Activated naive CD8-positive, alpha-beta T cell treated with anti-CD3 and anti-CD28 coated beads, Interleukin-2, amount 10 ng/mL, durations not matched to agents 7 days and 5 days (primary cell): ENCODE measurements at places on chromosomes 13 and 19.
A peak's percentile ranks its signal among the peaks of the same experiment; 100 is the strongest.

DNA sequence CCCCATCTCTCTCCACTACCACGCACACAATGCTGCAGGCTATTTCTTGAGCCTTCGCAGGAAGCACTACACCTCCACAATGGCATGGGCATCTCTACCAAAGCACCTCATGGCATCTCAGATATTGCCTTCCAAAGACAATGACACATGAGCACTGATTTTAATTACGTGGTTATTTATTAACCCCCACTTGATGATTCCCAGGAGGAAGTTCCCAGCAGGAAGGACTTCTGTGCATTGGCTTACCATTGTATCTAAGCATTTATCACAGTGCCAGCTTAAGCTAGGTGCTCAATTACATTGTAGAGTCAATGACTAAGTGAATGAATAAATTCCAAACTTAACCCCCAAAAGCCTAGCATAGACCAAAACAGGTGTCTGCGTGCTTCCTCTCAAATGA, 101.4 kb downstream of the ABCC4 start:
- H3K27me3 ChIP-seq = no peaks in the 10 kb centered on the region
- no peak overlapping the region for H3K4me3 ChIP-seq
- H3K27ac ChIP-seq = no peak overlapping the region
- H3K36me3 ChIP-seq = peaks cover 16% of the 10 kb centered on the region
- H3K4me1 ChIP-seq = peaks cover 4% of the 10 kb centered on the region

- H3K27me3 ChIP-seq = peaks cover 19% of the 10 kb centered on the region
- no peak overlapping the region for H3K4me3 ChIP-seq
- DNase-seq = no peak
- no peaks in the 10 kb centered on the region for H3K36me3 ChIP-seq
- no peak overlapping the region for H3K27ac ChIP-seq
These were observed 44.4 kb downstream of the IRS2 start for GRCh38 chr13:109741966-109742365.

GRCh38 chr19:7959211-7959610, 15.7 kb upstream of the TIMM44 start:
- no peak overlapping the region for H3K4me3 ChIP-seq
- H3K27me3 ChIP-seq = no peaks in the 10 kb centered on the region
- peaks cover 2% of the 10 kb centered on the region for H3K36me3 ChIP-seq
- no peak overlapping the region for H3K27ac ChIP-seq
- no peaks in the 10 kb centered on the region for H3K4me1 ChIP-seq
- no peak for DNase-seq

- no peaks in the 10 kb centered on the region for H3K4me1 ChIP-seq
- H3K4me3 ChIP-seq = no peak overlapping the region
- H3K27ac ChIP-seq = no peak overlapping the region
- peaks cover 19% of the 10 kb centered on the region for H3K27me3 ChIP-seq
These were observed 14.9 kb downstream of the FGF21 start for GRCh38 chr19:48770266-48770665.

- DNase-seq = peak; percentile 53
- H3K36me3 ChIP-seq = no peaks in the 10 kb centered on the region
- H3K27me3 ChIP-seq = no peaks in the 10 kb centered on the region
These were observed 780 bp upstream of the GTF2F2 start for GRCh38 chr13:45119469-45119990.

GRCh38 chr13:75366380-75367280, 115.3 kb downstream of the TBC1D4 start:
- H3K27ac ChIP-seq = peak overlapping the region; percentile 83
- H3K4me3 ChIP-seq = no peak overlapping the region
- peaks cover 7% of the 10 kb centered on the region for H3K27me3 ChIP-seq
- no peak for DNase-seq

- H3K4me1 ChIP-seq = peaks cover 5% of the 10 kb centered on the region
- peak overlapping the region; percentile 95 for H3K27ac ChIP-seq
- H3K36me3 ChIP-seq = peaks cover 2% of the 10 kb centered on the region
- peak overlapping the region; percentile 90 for H3K4me3 ChIP-seq
- peaks cover 2% of the 10 kb centered on the region for H3K27me3 ChIP-seq
These were observed 12.1 kb downstream of the FUT6 start for GRCh38 chr19:5827342-5827890.

DNA sequence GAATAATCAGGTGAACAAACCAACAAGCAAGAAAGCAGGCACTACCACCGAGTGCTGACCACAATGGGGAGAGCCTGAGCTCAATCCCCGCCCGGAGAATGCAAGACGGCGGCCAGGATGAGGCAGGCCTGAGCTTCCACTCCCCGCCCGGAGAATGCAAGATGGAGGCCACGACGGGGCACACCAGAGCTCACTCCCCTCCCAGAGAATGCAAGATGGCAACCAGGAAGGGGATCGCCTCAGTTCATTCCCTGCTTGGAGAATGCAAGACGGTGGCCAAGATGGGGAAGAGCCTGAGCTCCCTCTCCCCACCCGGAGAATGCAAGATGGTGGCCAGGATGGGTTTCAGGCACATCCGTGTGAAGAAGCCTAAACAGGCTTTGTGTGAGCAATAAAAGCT, 24.7 kb upstream of the MIER2 start:
- no peaks in the 10 kb centered on the region for H3K27me3 ChIP-seq
- H3K4me1 ChIP-seq = no peaks in the 10 kb centered on the region
- H3K4me3 ChIP-seq = no peak overlapping the region
- no peaks in the 10 kb centered on the region for H3K36me3 ChIP-seq
- H3K27ac ChIP-seq = no peak overlapping the region

DNA sequence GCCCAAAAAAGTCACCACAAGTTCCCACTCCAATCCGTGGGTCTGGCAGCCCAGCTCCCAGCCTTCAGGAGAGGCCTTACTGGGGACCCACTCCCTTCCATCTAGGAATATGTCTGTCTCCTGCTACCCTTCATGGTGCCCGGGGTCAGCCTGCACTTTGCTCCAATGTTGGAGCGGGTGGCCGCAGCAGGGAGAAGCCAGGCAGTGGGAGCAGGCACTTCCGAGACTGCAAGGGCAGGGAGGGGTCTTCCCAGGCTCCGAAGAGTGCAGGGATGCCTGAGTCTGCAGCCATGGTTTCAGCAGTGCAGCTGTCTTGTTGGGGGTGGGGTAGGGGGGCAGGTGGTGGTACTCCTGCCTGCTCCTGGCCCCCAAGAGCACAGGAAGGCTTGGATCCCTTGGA, 1616.2 kb downstream of the SLITRK5 start:
- H3K27ac ChIP-seq = no peak overlapping the region
- no peaks in the 10 kb centered on the region for H3K36me3 ChIP-seq
- no peaks in the 10 kb centered on the region for H3K4me1 ChIP-seq

- no peak for DNase-seq
- no peaks in the 10 kb centered on the region for H3K36me3 ChIP-seq
- no peaks in the 10 kb centered on the region for H3K27me3 ChIP-seq
- H3K4me1 ChIP-seq = no peaks in the 10 kb centered on the region
- no peak overlapping the region for H3K4me3 ChIP-seq
These were observed 457.6 kb upstream of the GPC6 start for GRCh38 chr13:92769046-92769445.

- no peaks in the 10 kb centered on the region for H3K27me3 ChIP-seq
- H3K4me1 ChIP-seq = no peaks in the 10 kb centered on the region
- no peak overlapping the region for H3K4me3 ChIP-seq
- DNase-seq = no peak
These were observed 516.9 kb upstream of the KLF12 start for GRCh38 chr13:74651121-74651520.

DNA sequence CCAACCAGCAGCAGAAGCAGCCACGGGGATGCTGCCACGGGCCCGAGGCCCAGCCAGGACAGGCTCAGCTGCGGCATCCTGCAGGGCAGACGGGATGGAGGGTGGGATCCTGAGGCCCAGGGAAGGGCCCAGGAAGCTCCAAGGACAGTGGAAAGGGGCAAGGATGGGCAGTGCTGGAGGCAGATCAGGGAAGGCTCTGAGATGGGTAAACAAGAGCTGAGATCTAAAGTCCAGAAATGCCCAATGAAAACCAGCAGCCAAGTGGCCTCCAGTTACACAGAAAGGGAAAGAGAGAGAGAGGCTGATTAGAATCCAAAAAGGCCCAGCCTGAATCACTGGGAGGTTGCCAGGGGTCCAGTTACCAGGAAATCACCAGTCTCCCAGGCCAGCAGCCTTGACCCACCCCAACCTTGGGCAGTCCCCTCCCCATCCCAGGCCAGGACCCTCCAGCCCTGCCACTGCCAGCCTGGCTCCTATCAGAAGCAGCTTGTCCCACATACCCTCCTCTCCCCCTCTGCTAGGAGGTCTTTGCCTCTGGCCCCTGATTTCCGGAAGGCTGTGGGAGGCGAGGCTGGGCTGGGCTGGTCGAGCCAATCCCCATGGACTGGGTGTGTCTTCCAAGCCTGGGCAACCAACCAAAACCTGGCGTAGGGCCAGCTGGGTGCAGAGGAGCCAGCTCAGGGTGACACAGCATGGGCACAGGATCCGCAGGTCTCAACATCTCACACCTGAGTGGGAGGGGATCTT, at the start of gene CYP4F11:
Gene CYP4F11 (minus strand): TSS at position 198 of the 747 bp plus-strand sequence. CDS start 121 bp downstream, at position 77.
- H3K4me3 ChIP-seq = no peak within 1 kb of the TSS
- no peak for DNase-seq
- no peaks in the 10 kb centered on the region for H3K4me1 ChIP-seq
- peaks cover 3% of the 10 kb centered on the region for H3K36me3 ChIP-seq
- peaks cover 17% of the 10 kb centered on the region for H3K27me3 ChIP-seq
- H3K27ac ChIP-seq = no peak within 1 kb of the TSS

DNA sequence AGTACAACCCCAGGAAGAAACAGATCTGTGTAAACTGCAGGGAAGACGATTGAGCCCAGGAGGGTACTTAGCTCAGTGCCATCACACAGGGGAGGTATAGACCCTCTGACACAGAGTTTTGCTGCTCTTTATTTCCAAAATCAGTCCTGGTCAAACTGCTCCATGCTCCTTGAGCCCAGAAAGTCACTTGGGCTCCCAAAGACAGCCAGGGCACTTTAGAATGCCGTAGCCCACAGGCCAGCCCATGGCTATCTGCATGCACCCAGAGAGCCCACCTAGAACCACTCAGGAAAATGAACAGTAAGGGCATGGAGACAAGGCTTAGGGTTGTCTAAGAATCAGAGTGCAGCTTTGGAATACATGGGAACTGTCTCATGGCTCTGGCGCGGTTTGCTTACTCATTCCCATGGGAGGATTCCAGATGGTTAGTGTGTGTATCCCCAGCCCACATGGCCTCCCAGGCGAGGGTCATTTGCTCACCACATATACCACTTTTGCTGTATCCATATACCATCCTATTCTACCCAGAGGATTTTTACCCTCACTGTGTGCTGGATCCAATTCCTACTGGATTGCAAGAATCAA, 14.7 kb upstream of the PDCD5 start:
- no peaks in the 10 kb centered on the region for H3K36me3 ChIP-seq
- H3K27me3 ChIP-seq = peaks cover 11% of the 10 kb centered on the region
- no peak for DNase-seq

- H3K27ac ChIP-seq = no peak overlapping the region
- no peaks in the 10 kb centered on the region for H3K27me3 ChIP-seq
- no peak for DNase-seq
- H3K4me3 ChIP-seq = no peak overlapping the region
- H3K36me3 ChIP-seq = no peaks in the 10 kb centered on the region
- no peaks in the 10 kb centered on the region for H3K4me1 ChIP-seq
These were observed 331.0 kb upstream of the DACH1 start for GRCh38 chr13:72198042-72198441.

DNA sequence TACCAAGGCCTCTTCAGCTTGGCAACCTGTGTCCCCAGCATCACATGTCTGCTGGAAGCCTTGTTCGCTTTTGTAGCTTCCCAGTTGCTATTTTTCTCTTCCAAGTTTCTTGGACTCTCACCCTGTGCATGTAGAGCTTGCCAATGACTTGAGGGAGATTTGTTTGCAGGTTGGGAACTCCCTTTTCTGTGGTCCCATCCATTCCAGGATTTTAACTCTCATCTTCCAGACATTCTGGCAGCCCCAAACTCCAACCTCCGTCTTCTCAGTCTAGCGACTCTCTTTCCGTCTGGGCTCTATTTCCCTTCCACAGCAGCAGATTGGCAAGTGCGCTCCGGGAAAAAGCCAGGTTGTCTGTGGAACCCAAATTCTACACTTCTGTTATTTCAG, 9.0 kb downstream of the PLAUR start:
- peaks cover 52% of the 10 kb centered on the region for H3K36me3 ChIP-seq
- no peak for DNase-seq
- no peaks in the 10 kb centered on the region for H3K27me3 ChIP-seq
- no peak overlapping the region for H3K4me3 ChIP-seq

GRCh38 chr19:39448271-39448670, 2.9 kb downstream of the SUPT5H start:
- H3K27ac ChIP-seq = peak overlapping the region; percentile 86
- H3K4me1 ChIP-seq = peaks cover 49% of the 10 kb centered on the region
- no peaks in the 10 kb centered on the region for H3K27me3 ChIP-seq

GRCh38 chr19:16445238-16446107, 26.3 kb downstream of the EPS15L1 start:
- no peak overlapping the region for H3K4me3 ChIP-seq
- no peaks in the 10 kb centered on the region for H3K27me3 ChIP-seq
- H3K27ac ChIP-seq = no peak overlapping the region
- DNase-seq = no peak
- peaks cover 8% of the 10 kb centered on the region for H3K36me3 ChIP-seq

DNA sequence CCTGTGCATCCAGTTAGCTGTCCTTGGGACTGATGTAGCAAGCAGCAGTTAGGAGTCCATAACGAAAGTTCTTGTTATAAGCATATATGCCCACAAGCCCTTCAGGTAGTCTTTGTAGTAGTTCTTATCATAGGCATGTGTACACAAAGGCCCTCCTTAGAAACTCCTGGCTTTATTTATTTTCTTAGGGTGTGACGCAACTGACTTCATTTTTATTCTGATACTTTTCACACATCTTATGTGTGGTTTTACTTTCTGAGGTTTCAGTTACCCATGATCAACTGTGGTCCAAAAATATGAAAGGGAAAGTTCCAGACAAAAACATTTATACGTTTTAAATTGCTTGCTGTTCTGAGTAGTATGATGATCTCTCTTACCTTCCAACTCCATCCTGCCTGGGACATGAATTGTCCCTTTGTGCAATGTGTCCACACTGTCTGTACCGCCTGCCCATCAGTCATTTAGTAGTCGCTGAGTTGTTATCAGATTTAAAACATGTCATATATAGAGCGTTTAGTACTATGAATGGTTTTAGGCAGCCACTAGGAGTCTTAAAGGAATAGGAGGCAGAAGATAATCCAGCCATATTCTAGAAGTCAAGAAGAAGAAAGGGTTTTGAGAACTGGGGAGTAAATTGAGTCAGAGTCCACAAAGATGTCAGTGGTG, 19.4 kb downstream of the GPC5 start:
- peaks cover 3% of the 10 kb centered on the region for H3K4me1 ChIP-seq
- no peak overlapping the region for H3K27ac ChIP-seq
- DNase-seq = no peak

DNA sequence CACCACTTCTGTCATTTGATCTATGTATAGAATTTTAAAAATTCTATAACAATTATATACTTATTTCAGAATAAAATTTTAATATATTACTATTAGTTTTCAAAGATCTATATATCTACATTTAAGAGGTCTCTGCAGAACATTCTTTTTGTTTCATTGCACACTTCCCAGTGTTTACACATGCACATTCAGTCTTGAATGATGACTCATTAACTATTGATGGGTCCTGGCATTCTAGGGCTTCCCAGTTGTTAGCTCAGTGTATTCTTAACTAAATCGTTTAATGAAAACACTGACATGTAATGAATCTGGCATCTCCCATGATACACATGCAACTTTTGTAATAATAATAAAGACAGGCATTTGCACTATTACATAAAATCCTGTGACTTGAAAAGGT, 324.6 kb downstream of the KLF12 start:
- no peak overlapping the region for H3K4me3 ChIP-seq
- peaks cover 11% of the 10 kb centered on the region for H3K36me3 ChIP-seq
- no peak overlapping the region for H3K27ac ChIP-seq
- no peak for DNase-seq
- no peaks in the 10 kb centered on the region for H3K4me1 ChIP-seq
- no peaks in the 10 kb centered on the region for H3K27me3 ChIP-seq

- H3K27ac ChIP-seq = no peak overlapping the region
- H3K36me3 ChIP-seq = peaks cover 2% of the 10 kb centered on the region
- peaks cover 29% of the 10 kb centered on the region for H3K4me1 ChIP-seq
- no peak overlapping the region for H3K4me3 ChIP-seq
These were observed 855 bp downstream of the ATP12A start for GRCh38 chr13:24680921-24681604.
